ENCODE measurements at places on chromosomes 1 and 21. TPM values are rescaled to one million over a fixed set of nuclear protein-coding genes. Genes with fewer than 3 reads are reported as not detected.

GRCh38 chr1:150560011-150560438 lies 10.8 kb downstream of the ADAMTSL4 start:
- DNase-seq, result peak; percentile 57

DNA sequence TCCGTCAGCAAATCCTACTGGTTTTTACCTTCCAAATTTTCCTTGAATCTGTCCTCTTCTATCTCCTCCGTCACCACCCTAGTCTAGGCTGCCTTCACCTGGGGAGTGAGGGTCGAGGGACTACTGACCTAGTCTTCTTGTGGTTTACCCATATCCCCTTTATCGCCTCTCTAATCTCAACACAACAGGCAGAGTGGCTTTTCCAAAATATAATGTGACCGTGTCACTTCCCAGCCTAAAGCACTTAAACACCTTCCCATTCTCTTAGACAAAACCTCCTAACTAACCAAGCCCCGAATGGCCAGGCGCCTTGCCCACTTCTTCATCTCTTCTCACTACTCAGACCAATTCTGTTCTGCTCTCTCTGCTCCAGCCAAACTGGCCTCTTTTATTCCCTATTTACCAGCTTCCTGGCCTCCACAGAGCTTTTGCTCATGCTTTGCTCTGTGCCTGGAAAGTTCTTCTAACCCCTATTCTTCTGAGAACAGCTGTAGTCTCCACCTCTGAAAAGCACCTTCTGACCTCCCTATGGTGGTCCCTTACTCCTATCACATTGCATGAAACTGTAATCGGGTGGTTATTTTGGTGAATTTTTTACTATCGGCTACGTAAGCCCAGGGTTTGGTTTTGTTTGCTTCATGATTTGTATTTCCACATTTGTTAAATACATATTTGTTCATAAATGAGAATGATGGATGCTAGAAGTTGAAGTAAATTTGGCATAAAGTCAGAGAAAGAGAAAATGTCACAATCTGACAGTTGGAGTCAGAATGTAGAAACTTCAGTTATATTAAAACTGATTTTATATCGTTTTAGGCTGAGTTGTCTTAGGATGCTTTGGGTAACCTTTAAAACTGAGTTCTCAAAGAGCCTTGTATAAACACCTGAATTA lies 1.2 kb upstream of the NBPF1 start:
- DNase-seq, result no peak

DNA sequence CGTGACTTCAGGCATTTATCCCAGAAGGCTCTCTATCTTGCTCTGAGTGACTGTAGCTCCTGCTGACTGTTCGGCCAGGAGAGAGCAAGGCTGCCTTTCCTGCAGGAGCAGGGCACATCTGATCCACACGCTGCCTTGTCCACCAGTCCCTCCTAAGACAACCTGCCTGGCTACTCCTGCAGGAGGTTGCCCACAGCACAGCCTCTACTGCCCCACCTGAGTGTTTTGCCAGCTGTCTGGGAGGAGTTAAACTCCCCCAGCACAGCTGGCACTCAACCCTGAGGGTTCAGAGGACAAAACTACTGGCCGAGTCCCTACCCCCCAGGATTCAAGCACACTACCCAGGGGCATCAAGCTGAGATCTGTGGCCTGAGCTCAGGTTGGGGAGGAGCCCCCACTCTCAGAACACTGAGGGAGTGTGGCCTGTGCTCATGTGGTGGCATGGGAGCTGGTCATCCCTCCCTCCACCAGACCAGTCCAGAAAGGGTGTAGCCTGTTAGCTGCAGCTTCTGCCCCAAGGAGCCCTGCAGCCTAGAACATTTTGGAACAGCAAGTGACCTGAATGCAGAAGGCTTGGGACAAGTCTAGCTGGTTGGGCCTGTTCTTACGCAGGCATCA lies 237.3 kb downstream of the SLC44A5 start:
- DNase-seq, result no peak

The HPCAL4 gene
- 0.74 TPM for total RNA-seq
